ENCODE measurements at places on chromosomes 7 and 10.

DNA sequence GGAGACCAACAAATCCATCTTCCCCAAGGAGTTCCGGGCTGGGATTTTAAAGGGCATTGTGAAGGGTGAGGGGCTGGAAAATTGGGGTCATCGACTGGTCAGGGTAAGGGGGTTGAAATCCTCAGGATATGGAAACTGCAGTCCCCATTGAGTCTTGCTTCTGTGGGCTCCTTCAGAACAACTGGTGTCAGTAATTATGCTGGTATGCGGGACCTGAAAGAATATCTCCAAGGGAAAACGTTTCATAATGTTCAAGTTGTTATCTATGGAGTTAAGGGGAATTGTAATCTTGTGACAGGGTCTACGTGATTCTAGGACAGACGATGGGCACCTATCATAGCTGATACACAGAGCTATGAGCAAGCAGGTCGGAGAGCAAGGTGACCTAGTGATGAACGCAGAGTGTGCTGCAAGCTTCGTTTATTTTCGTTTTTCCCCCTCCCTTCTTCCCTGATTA is 494 bp upstream of the RHBDD2 start:
- DNase-seq: no peak

DNA sequence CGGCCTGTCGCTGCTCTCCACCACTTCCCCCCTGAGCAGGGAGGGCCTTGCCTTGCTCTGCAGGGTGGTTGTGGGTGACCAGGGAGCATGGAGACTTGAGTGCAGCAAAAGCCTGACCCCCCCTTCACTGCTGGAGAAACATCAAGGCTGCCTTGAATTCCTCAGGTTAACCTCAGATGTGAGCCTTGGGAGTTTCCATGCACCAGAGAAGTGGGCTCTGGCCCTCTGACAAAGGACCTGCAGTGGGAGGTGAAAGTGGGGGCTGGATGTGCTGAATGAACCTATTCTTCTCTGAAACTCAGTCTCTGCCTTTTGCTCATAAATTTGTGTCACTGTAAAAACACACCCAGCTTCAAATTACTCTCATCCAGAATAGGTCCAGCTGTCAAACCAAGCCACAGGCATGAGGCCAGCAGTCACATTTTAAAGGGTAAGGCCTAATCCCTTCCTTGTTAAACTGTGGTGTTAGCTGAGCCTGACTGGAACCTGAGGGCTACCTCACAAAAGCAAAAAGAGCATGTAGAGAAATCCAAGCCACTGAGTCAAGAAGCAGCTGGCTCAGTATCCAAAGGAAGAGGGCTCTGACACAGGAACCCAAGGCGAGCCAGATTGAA is 356.8 kb downstream of the CCSER2 start:
- no peak for DNase-seq

DNA sequence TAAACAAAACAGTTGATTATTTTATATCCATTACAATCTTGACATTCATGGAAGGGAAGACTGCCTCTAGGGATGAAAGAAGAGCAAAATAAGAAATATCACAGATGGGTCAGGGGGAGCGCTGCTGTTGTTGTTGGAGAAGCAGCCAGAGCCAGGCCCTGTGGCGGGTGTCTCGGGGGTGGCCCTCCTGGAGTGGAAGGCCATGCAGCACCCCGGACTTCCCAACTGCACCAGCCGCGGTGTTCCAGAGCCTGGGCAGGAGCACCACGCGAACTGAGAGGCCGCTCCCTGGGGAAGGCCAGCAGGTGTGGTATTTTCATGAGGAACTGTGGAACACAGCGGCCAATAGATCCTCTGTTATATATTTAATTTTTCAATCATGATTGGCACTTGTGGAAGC is 72.4 kb upstream of the VSTM2A start:
- no peak for DNase-seq

DNA sequence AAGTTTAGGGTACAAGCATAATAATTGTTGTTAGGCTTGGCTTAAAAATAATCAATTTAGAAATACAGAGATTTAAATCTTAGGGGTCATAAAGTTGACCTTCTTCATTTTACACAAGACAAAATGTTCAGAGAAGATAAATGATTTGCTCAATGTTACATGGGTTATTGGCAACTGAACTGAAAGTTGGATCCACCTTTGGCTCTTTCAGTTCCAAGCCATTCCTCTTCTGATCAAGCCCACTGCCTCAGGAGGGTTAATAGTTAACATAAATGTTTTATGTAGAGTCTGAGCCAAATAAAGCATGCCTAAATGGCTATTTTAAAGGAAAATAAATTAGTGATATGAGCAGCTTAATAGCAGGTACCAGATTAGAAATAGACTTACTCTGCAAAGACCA is 79.1 kb upstream of the RHOBTB1 start:
- no peak for DNase-seq

DNA sequence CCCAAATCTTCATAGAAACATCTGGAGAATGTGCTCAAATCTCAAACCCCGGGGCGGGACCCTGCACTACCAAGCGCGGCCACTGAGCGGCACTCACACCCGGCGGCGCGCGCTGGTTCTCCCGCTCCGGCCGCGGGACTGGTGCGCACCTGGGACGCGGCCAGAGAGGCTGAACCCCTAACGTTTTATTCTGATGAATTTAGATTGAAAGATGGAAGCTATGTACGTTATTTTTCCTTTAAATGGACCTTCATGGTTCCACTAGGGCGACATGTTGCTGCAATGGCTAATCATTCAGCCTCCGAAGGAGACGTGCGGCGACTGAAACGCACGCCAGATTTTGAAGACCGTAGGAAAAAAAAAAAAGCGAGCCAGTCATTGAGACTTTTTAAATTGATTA is 107.0 kb upstream of the INSIG1 start:
- no peak for DNase-seq

DNA sequence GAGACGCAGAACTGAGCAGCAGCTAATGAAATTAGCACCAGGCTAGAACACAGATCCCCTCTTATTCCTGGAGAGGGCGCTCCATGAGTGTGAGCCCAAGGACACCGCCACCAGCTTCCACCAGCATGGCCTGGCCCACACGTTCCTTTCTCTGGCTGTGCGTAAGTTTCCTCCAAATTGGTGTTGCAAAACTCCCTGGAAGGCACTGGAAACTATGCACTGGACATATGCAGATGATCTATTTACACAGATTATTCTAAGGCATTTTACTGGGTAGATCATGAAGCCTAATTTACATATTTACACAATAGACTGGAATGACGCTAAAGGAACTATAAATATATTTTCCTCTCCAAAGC is 455.6 kb upstream of the FOXK1 start:
- DNase-seq: no peak

DNA sequence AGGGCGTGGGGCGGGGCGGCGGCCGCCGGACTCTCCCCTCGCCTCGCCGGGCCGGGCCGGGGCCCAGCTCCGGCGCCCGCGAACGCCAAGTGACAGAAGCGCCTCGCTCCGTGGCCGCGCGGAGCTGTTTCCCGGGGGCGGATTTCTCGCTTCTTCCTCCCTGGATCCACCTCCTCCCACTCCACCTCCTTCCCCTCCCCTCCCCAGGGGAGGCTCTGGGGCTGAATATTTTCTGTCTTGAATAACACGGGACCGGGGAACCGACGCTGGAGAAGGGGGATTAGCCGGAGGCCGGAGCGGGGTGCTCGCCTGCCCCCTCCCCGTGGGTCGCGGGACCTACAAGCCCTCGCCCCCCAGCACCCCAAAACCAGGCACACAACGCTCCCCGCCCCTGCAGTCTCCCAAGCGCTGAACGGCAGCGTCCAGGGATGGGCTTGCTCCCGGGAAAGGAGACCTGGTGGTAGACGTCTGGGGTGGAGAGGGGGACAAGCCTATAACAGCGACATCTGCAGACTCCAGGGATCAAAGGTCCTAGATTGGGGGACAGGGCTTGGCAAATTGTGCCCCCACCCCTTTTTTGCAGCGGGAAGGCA is at the start of gene ARHGAP21:
TSS of gene ARHGAP21 (minus strand) at position 100 of the 593 bp plus-strand sequence. CDS start 1,988 bp downstream, outside the sequence.
- DNase-seq: peak; percentile 62

- DNase-seq: no peak
Measured at GRCh38 chr10:110524859-110525232, 27.1 kb downstream of the DUSP5 start.

GRCh38 chr10:71776481-71776925 is 3.2 kb upstream of the VSIR start:
- peak; percentile 91 for DNase-seq

DNA sequence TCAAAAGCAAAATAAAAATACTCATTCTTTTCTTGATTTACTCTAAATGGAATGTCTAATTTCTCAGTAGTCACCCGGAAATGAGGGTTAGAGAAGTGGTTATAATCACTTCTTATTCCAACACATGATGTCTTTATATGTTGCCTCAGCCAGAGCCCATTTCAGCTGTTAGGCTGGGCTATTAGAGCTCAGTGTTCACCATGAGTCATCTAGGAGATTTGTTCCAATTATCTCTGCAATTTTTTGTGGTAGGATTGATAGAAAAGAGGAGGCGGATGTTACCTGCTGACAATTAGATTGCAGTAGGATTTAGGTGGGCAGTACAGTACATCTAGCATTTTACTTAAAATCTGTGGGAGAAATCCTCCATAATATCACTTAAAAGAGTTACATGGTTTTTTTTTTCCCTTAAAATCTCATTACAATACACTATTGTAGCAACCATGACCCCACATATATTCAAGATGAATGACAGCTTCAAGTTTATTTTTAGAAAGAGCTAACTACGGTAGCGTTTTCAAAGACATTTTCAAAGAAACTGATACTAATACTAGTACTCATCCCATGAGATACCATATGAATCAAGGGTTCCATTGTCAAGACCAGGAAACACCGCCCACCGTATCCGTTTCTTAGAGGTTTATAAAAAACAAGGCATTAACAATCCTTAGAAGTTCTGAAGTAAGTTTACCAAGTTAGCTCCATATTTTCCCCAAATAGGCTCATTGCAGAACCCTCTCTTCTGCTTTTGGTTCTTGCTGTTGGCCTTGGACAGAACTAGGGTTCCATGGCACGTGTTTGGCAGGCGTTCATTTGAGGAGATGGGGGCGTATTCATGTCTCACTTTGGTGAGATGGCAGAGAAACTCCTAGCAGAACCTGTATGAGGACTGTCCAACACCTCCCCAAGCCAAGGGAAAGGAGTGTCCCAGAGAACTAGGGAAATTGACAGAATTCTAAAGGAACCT is 10.4 kb downstream of the CPA2 start:
- no peak for DNase-seq

DNA sequence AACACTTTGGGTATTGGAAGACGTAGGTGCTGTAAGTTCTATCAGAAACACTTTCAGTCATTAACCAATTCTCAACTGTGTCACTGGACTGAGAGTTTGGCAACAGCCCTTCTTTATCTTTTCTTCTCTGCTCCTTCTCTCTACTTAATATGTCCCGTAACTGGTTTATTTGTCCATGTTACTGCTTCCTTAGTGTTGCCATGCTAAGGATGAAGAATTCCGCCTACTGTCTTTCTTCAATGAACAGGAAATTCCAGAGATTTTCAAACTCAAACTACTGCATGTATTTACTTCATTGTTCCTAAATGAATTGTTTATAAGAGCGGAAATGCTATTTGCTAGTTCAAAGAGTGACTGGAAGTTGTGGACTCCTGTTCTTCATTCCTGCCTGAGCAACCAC is 143.7 kb downstream of the TAX1BP1 start:
- DNase-seq: no peak

DNA sequence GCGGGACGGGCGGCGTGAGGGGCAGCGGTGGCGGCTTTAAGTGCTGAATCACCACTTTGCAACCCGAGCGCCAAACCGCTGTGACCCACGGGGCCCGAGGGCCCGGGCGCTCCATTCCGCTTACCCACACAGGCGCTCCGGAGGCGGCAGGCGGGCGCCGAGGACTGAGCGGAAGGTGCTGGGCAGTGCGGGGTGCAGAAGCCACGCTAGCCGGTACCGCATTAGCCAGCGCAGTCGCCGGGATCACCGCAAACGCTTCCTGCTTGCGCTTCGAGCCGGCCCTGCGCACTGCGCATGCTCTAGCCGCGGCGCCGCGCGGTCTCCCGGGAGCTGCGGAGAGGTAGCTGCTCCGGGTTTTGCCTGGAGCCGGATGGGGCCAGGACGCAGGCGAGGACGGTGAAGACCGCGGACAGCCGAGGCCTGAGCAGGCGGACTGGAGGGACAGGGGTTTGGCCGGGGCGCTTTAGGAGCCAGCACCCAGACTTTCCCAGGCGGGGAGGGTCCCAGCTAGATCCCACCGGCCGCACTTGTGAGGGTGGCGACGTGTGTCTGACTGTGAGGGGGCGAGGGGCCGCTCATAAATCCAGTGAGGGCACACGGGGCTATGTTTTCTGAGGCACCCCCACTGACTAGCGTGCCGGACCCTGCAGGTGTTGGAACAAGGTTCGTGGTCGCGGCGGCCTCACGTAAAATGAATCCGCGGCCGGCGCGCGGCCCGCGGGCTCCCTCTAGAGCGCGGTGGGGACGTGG is at the start of gene IDE:
TSS of gene IDE (minus strand) at position 296 of the 750 bp plus-strand sequence. CDS start at position 222, 74 bp downstream.
- peak; percentile 58 for DNase-seq

DNA sequence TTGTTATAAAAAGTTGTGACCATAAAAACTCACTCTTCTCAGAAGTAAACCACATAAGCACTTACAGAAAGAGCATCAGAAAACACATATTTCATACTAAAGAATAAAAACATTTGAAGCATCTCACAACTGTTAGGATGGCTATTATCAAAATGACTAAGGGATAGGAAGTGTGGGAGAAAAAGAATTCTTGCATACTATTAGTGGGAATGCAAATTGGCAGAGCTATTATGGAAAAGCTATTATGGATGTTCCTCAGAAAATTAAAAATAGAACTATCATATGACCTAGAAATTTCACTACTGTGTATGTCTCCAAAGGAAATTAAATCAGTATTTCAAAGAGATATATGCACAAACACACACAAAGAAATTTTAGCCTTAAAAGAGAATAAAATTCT is 25.2 kb upstream of the POT1 start:
- no peak for DNase-seq

DNA sequence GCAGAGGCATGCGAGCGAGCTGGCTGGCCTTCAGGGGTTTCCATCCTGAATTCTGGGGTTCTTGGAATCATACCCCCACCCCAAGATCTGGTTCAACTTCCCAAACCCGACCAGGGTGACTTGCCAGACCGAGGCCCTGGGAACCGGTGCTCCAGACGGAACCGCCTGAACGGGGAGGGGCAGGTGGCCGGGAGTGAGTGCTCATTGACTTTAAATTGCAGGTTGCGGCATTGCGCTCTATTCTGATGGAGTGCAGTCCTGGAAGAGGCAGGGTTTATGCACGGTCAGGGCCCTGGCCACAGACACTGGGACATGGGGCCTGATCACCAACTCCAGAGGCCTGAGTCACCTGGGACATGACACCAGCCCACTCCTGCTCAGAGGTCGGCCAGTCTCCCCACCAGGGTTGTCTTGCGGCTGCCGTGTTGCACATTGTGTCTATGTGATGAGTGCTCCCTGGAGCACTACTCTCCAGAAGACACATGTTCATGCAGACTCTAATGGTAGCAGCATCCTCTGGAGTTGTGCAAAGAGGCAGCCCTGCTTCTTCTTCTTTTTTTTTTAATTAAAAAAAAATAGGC is 5.8 kb upstream of the DDIT4 start:
- no peak for DNase-seq

DNA sequence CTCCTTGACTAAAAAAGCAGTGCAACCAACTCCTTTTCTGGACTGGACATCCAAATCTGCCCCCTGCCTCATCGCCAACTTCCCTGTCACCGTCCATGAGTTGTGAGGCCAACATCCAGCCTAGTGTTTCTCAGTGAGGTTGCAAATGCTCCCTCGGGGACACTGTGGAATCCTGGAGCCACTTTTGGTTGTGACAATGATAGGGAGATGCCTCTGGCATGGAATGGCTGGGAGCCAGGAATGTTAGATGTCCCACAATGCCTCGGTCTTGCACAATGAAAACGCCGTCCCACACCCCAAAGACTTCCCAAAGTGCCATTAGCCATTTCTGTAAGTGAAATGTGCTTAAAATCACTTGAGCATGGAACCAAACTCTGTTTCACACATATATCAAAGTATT is 105.2 kb downstream of the OSBPL3 start:
- DNase-seq: no peak

GRCh38 chr7:71465741-71466189 is 333.8 kb downstream of the GALNT17 start:
- DNase-seq: no peak
